ENCODE measurements at places on chromosomes 11 and 22.

DNA sequence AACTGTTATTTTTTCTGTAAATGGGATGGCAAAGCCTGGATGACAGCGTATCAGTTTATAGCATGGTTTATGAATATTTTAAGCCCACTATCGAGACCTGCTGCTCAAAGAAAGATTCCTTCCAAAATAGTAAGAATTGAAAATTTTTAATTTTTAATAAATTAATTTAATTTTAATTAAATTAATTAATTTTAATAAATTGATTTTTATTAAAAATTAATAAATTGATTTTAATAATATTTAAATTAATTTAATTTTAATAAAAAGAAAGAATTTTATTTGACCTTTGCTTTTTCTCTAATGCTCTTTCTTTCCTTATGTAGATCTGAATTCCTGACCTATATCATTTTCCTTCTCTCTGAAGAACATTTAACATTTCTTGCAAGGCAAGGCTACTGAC lies 62.9 kb downstream of the EXT2 start:
- DNase-seq: no peak

DNA sequence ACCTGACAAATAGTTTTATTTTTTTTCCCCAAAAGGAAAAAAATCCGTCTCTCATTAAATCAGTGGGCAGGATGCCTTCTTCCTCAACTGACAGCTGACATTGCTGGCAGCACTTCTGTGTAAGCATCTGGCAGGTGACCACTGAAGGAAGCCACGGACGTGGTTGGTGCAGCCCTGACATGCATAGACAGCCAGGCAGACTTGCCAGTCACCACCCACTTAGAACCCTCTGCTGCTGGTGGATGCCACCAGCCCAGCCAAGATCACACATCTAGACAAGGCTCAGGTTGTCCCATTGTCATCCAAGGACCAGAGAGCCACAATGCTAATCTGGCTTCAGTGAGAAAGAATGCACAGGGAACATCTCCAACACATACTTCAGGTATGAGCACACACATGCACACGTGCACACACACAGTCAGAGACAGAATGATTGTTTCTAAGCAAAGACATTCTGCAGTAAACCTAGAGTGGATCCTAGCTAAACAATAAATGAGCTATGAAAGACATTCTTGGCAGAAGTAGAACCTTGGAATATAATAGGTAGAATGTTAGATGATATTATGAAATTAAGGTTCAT lies 49.8 kb upstream of the BMAL1 start:
- no peak for DNase-seq

- DNase-seq: peak; percentile 47
Observed at GRCh38 chr11:32231909-32232493, 141.1 kb downstream of the RCN1 start.

DNA sequence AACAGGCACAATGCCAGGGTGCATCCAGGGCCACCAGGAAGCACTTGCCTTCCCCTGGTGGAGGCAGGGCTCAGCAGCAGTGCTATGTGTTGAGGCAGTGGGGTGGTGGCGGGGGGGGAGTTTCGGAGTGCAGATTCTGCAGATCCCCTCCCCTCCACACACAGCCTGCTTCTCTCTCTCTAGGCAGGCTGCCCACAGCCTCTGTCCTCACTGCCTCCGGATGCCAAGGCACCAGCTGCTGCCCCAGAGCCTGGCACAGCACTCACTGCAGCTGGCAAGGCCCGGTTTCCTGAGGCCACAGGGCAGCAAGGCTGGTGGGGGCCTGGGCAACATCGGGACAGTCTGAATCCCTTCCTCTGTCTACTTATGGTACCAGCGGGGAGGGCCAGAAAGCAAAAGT lies 35.8 kb downstream of the NRXN2 start:
- DNase-seq: no peak

DNA sequence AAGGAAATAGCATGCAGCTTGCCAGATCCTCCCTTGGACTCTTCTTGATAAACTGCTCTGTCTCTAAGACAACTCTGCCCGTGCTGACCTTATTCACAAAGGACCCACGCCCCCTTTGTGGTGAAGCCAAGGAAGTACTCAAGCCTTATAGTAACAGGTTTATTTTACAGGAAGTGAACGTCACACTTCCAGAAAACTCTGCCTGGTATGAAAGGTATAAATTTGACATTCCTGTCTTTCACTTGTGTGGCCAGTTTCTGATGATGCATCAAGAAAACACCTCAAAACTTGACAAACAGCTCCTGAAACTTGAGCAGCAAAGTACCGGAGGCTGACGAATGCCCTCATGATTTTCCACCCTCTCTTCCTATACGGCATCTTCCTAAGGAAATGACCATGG lies 12.5 kb upstream of the PELI3 start:
- no peak for DNase-seq

GRCh38 chr22:45584621-45585436 lies 82.1 kb downstream of the FBLN1 start:
- DNase-seq: peak; percentile 32

- DNase-seq: peak; percentile 37
Observed at GRCh38 chr11:94201004-94201465, 72.4 kb downstream of the PANX1 start.

DNA sequence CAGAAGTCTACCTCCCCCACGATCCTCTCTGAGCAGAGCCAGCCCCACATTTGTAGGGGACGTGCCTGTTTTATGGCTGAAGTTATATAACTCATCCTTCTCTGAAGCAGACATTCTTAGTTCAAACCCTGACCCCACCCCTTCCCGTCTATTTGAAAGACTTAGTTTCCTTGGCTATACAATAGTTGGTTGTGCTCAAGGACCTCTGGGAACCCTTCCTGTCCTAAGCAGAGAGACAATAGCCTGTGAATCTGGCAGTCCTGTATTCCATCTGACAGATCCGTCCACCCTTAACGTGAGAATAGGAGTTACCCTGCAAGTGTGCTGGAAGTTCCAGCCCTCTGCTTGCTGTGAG lies 75.2 kb downstream of the MN1 start:
- no peak for DNase-seq

- no peak for DNase-seq
Observed at GRCh38 chr11:116642902-116643301, 129.9 kb downstream of the BUD13 start.

GRCh38 chr22:41557401-41558240 lies 3.2 kb upstream of the CSDC2 start:
- peak; percentile 82 for DNase-seq

- no peak for DNase-seq
Observed at GRCh38 chr11:114564831-114565230, 5.2 kb upstream of the NXPE1 start.

DNA sequence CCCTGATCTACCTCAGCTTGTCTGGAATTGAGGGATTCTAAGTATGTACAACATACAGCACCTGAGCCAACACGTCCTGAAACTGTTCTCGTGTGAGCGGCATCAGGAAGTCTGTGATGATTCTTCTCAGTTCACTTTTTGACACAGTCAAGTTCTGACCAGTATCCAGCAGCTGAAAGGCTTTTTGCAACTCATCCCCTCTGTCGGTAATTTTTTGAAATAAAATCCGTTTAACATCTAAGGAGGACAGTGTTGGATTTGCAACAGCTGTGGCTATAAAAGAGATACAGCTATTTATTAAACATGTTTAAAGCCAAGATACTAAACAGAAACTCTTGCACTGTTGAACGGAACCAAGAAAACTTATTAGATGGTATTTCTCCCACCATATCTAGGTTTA lies 39.3 kb downstream of the EFCAB6 start:
- DNase-seq: no peak

- DNase-seq: no peak
Observed at GRCh38 chr11:47109051-47109726, 67.5 kb downstream of the ARFGAP2 start.

DNA sequence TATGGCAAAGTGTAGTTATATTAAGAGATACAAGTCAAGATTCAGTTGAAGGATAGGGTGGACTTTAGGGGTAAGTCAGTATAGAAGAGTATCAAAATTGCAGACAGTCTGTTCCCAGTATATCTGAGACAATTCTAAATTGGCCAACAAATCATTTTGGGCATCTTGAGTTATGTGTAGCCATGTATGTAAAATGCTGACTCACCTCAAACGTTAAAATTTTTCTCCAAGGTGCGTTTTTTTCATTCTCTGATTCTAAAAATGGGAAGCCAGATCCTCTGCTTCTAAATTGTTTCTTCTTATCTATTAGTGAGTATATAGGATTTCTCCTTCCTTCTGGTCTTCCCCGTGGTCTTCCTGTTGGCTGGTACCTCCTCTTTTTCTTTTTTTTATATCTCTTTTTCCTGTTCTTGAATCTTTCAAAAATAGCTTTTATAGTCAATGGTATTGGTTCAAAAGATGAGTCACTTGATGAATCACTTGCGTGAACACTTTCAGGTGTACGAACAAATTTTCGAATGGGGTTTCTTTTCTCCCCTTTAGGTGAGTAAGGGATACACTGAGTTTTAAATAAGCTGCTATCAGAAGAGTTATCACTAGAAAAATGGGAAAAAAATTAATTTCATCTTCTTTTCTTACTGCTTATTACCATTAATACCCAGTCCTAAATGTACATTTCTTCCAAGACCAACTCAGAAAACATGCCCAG lies 3.2 kb downstream of the TAF1D start:
- no peak for DNase-seq

GRCh38 chr11:19785265-19785664 lies 72.6 kb downstream of the NAV2 start:
- DNase-seq: no peak

DNA sequence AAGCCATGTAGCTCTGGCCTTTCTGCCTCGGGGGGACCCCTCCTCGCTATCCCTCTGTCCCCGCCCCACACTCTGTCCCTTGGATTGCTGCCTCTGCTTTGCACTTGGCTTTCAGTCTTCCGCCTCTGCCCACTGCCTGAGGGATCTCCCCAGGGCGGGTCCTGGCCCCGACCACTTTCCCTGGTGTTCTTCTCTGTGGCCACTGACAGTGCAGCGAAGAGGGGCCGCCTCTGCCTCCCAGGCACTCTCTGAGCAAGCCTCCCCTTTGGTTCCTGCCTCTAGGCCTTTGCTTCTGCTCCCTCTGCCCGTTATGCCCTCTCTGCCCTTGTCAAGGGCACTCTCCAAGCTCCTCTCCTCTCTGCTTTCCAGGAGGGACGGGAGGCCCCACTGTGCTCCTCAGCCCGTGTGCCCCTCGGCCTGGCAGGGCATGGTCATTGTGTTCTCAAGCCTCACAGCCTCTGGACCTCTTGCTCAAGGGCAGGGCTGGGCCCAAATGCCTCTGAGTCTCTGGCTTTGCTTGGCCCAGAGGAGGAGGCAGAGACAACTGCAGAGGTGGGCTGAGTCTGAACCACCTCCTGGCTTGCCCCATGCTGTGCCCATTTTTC lies 5.5 kb upstream of the MPPED1 start:
- DNase-seq: no peak

DNA sequence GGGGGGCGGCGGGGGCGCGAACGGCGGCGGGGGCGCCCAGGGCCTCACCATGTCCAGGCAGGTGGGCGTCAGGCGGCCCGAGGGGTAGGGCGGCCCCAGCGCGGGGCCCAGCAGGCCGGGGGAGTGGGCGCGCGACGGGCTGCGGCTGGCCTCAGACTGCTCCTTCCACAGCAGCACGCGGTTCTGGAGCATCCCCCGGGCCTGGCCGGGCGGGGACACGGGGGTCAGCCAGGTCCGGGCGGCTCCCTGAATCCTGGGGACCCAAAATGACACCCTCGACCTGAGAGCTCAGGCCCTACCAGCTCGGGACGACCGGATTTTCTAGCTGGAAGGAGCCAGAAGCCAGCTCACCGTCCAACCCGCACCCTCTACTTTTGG lies 5.5 kb upstream of the SLC16A8 start:
- DNase-seq: no peak

GRCh38 chr11:122344215-122344614 lies 228.2 kb upstream of the BLID start:
- peak; percentile 82 for DNase-seq

DNA sequence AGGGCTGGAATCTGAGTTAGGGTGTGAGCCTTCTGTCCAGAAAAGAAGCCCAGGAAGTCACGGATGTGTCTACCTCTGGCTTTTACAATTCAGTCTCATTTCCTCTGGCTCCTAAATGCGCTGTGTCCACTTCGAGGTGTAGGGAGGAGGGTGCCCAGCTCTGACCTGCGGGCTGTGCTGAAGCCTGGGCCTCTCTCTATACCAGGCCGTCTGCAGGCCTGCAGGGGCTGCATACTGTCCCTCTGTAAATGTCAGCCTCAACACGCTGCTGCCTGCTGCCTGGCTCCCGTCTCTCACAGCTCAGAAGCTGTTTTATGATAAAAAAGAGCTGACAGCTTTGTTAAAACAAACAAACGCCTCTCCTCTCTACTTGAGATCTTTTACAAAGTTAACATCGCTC lies 14.5 kb downstream of the ARVCF start:
- no peak for DNase-seq

Measured in AG08395 (cell line).